ENCODE measurements at places on chromosomes 11 and 22.

- DNase-seq, result no peak
Observed at GRCh38 chr11:132999031-132999430, 533.3 kb downstream of the OPCML start.

GRCh38 chr11:86115542-86116385 lies 46.9 kb upstream of the PICALM start:
- no peak for DNase-seq

DNA sequence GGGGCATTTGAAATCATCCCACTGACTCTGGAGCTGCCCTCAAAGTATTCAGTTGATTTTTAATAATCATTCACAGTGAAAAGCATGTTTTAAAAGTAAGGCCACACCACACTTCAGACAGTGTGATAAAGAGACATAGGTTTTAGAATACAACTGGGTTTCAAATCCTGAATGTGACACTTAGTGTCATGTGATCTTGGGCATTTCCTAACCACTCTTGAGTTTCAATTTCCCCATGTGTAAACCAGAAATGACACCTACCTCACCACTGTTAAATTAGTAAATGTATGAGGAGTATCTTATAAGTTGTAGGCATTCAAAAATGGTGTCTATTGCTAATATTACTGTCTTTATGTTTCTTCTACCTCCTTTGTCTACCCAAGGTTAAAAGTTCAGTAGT lies 5.4 kb downstream of the TMEM123 start:
- no peak for DNase-seq

- no peak for DNase-seq
Observed at GRCh38 chr22:11627436-11627797, 3900.6 kb upstream of the OR11H1 start.

DNA sequence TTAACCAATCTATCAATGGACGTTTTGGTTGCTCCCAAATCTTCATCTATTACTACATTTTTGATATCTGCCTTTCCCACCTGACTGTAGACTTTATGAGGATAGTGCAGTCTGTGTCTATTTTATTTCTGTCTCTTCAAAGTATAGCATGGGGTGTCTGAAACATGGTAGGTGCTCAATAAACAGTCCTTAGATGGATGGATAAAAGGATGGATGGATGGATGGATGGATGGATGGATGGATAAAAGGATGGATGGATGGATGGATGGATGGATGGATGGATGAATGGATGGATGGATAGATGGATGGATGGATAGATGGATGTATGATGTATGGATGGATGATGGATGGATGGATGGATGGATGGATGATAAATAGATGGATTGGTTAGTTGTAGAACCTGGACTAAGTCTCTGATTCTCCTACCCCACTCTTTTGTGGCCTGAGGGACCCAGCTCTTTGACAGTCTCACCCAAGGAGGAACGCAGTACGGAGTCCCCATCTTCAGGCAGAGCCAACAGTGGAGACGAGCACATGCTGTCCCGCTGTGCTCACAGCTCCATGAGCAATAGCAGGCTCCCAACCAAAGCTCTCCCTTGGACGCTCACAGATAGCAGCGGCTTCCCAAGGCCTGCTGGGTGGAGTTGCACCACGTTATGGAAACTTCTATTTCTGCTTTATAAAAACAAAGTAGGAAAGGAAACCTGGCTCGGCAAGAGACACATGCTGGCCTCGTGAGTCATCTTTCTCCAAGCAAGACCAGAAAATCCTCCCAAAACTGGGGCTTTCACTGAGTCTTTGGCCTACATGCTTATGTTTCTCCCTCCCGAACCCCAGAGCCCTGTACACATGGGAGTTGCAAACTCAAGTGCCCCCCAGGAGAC lies 448.0 kb downstream of the MIAT start:
- no peak for DNase-seq

DNA sequence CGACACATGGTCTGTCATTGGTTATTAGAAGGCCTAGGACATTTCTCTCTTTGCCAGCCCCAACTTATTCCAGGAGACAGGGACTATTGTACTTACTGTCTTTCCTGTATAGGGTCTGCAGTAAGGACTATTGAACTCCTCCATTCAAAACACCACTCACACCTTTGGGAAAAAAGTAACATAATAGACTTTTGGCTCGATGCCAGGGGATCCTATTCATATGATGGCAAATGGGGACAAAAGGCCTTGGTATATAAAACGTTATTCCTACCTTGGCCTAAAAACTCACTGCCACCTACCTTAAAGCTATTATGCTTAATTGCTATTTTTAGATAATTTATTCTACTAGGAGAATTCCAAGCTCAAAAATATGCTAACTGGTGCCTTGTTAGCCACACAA lies 6.3 kb upstream of the NDUFC2 start:
- no peak for DNase-seq

- DNase-seq, result no peak
Observed at GRCh38 chr11:114044042-114044871, 15.3 kb upstream of the ZBTB16 start.

DNA sequence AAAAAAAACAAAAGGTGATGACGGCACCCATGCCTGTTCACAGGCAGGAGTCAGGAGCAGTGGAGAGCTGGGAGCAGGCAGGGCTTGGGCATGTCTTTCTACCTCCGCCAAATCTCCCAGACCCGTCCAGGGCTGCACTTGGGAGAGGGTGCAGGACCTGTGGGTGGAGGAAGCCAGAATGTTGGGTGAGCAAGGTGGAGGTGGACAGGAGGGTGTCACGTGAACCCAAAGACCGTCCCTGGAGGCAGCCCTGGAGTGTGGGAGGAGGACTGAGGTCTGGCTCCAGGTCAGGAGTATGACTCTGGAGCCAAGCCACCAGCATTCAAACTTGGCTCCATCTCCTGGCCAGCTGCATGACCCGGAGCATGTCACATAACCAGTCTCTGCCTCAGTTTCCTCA lies 26.6 kb upstream of the RELT start:
- DNase-seq, result no peak

- no peak for DNase-seq
Observed at GRCh38 chr11:46521961-46522681, 71.7 kb downstream of the AMBRA1 start.

DNA sequence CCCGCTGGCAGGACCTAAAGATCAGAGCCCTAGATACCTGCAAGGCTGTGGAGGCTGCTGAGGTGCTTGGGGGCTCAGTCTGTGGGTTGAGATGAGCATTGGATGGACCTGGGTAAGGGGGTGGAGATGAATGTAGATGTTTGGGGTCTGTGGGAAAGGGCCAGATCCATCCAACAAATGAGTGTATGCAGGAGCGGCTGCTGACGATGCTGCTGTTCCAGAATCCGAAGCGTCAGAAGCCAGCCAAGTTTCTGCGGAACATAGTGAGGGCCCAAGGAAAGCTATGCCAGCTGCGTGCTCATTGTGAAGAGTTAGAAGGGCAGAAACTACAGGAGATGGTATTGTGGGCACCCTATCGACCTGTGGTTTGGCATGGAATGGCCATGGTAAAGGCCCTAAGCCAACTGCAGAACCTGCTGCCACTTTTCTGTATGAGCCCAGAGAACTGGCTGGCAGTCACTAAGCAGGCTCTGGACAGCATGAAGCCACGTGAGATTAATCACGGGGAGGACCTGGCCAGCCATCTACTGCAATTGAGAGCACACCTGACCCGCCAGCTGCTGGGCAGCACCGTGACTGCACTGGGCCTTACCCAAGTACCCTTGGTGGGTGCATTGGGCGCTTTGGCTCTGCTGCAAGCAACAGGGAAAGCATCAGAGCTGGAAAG lies 36.6 kb downstream of the RRP8 start:
- DNase-seq, result no peak

DNA sequence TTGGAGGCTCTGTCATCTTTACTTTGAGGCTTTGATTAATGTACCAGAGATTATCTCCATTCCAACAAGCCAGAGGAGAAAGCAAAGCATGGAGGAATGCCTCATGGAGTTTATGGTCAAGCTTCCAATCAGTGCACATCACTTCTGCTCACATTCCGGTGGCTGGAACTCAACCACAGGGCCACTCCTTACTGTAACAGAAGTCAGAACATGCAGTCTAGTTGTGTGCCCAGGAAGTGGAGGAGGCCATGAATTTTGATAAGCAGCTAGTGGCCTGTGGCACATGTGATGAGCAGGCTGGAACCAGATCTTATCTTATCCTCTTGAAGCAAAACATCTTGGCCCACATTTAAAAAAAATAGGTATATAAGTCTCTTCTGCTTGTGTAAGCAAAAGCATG lies 258.9 kb upstream of the ARHGAP20 start:
- DNase-seq, result no peak

GRCh38 chr11:11629368-11629767 lies 7.6 kb upstream of the GALNT18 start:
- DNase-seq, result no peak

GRCh38 chr11:47768101-47768612 lies 1.0 kb upstream of the FNBP4 start:
- DNase-seq, result no peak

GRCh38 chr22:20210473-20211059 lies 57.6 kb downstream of the RTN4R start:
- no peak for DNase-seq

DNA sequence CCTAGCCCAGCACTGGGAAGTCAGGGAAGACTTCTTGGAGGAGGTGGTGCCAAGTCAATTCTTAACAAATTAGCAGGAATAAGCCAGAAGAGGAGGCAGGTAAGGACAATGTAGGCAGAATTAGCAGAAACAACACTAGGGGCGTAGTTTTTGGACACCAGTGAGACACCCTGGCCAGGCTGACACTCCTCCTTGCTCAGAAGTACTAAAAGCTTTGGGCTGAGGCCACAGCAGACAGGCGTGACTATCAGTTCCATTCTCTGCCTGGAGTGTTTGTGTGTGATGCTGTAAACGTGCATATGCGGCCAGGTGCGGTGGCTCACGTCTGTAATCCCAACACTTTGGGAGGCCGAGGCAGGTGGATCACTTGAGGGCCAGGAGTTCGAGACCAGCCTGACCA lies 36.0 kb downstream of the PHF21B start:
- DNase-seq, result no peak

- no peak for DNase-seq
Observed at GRCh38 chr11:46905806-46906205, 12.5 kb downstream of the LRP4 start.

- no peak for DNase-seq
Observed at GRCh38 chr11:82854242-82854641, 46.0 kb downstream of the PRCP start.

DNA sequence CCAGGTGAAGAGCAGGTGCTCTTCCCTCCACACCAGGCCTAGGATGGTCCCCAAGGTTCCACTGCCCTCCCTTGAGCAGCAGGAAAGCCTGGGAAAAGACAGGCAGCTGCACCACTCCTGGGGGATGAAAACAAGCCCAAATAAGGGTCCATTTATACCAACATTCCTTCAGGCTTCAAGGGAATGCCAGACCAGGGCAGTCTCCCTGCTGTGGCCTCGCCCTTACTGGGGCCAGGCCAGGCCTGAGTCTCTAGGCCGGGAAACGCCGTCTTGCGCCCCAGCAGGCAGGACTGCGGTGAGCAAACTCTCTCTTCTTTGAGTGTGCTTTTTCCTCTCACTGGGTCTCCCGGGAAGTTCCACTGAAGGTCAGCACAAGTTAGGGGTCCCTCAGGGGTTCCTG lies 443.5 kb downstream of the SOX6 start:
- no peak for DNase-seq

GRCh38 chr22:48251629-48252028 lies 1489.2 kb downstream of the TBC1D22A start:
- DNase-seq, result no peak

GRCh38 chr11:66130978-66131377 lies 60.9 kb downstream of the PACS1 start:
- DNase-seq, result no peak

- DNase-seq, result no peak
Observed at GRCh38 chr11:84720706-84721402, 906.3 kb downstream of the DLG2 start.

GRCh38 chr11:115552773-115553438 lies 48.7 kb upstream of the CADM1 start:
- no peak for DNase-seq

- DNase-seq, result no peak
Observed at GRCh38 chr11:36452236-36452940, 57.7 kb downstream of the TRAF6 start.

GRCh38 chr11:33257160-33257896 lies at the start of gene HIPK3:
Gene HIPK3, plus strand, starts transcription at chr11:33257381.
- peak; percentile 22 for DNase-seq

DNA sequence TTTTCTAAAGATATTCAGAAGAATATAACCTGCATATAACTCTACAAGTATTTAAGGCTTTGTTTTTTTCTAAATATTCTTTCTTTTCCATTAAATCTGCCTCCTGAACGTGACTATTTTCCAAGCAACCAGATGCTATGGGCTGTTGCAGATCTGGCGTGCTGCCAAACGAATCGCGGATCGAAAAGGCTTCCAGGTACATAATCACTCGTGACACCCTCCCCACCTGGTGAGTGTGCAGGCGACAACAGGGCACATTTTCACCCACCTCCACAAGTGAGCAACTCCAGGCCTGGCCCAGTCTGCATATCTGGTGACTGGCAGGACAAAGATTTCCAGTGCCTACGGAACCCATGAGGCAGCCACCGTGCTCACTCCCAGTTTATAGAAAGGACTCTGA lies 660.1 kb downstream of the OPCML start:
- no peak for DNase-seq

DNA sequence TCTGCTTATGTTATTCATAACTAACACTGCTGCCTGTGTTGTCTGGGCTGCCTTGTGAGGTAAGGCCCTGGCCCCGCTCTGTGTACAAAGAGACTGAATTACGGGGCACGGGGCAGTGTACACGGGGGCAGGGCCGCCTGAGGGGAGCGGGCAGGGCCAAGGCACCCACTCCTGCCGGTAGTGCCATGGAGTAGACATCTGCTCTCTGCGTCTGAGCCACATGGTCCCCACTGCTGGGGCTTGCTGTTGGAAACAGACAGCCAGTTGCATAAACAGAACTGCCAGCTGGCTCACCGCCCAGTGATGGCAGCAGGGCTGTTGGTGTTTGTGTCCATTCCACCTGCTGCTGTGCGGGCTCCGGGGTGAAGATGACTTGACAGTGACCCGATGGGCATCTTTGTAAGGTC lies 19.8 kb downstream of the FAM118A start:
- DNase-seq, result no peak

DNA sequence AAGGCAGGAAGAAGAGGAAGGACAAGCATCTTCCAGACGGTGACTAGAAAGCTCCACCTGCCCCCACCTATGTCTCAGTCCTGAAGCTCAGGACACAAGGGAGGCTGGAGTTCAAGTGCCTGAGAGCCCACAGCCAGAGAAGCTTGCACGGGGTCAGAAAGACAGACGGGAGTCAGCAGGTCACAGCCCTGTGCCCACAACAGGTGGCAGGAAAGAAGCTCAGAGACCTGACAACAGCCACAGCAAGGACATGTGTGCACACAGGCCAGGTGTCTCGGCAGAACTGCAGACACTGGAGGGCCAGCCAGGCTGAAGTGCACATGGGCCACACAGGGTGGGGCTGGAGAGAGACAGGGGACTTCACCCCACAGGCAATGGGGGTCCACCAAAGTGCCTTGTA lies 37.2 kb upstream of the MOB2 start:
- DNase-seq, result no peak

- DNase-seq, result no peak
Observed at GRCh38 chr22:28410050-28410816, 269.4 kb downstream of the TTC28 start.
